ENCODE measurements at places on chromosomes 1 and 21.

DNA sequence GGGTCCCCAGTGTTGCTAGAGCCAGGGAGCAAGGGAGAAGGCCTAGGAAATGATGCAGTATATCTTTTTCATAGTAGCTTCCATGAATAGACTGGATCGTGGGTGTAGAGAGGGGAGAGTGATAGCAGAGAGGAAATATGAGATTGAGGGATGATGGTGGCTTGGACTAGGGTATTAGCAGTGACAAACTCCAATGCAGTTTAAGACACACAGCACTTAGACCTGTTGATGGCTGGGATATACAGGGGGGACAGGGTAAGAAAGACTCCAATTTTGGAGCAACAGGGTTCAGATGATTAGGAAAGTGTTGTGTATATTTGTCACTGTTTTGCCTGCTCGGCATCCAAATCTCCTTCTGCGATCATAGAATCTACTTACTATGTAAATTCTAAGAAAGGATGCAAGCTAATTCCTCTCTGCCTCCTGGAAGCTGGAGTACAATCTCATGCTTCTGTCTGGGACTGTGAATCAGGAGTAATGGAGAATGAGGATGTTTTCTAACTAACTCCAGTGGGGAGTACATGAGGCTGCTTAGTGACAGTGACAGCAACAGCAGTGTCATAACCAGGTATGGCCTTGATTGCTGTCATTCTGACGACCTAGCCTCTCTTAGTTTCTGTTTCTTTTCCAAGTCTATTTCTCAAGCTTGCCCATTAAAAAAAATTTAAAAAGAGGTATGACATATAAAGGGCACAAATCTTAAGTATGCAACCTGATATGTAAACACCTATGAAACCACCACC, 47.5 kb downstream of the SYDE2 start:
- no peak for DNase-seq

DNA sequence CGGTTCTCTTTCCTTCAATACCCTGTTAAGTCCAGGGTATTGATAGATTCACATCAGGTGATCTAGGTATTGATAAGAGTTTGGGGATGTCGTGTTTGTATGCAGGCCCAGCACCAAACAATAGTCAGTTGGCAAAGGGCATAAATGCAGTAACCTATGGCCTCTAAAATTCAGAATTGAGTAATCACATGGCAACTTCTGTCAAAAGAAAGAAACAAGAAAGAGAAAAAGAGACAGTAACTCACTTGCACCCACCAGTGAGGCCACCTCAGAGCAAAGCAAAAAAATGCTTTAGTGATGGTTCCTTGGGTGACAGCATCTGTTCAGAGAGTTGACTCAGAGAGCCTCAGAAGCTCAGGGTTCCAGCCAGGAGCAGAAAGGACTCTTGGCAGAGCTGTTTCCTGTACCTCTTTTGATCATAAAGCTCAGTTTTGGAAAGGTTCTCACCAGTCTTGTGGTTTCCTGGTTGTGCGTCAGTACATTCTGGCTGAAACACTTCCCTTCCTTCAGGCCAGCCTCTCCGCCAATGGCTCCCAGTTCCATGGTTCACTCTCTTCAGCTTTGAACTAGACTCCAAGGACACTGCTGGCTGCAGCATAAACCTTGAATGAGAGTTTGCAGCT, 70.1 kb upstream of the GORAB start:
- DNase-seq = no peak

DNA sequence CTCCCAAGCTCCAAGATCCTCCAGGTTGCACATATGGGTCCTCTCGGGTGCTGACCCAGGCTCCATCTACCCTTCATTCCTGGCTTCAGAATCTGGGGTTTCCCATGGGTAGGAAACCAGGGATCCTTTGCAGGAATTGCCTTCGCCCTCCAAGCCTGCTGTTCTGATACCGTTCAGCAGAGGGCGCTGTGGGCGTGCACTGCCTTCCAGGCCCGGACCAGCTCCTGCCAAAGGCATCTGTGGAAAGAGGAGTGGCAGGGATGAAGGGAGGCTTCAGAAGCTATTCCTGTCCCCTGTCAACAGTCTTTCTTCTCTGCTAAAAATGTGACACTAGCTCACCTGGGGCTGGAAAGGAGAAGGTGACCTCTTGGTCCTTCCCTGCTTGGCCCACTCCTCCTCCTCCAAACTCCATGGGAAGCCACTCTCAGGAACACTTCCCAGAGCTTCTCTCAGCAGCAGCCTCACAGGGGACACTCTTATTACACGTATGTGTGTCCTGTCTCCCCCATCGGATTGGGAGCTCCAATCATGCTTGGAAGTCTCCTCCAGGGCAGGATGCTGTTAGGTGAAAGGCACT, 71.2 kb downstream of the VWA5B1 start:
- DNase-seq = peak; percentile 32

DNA sequence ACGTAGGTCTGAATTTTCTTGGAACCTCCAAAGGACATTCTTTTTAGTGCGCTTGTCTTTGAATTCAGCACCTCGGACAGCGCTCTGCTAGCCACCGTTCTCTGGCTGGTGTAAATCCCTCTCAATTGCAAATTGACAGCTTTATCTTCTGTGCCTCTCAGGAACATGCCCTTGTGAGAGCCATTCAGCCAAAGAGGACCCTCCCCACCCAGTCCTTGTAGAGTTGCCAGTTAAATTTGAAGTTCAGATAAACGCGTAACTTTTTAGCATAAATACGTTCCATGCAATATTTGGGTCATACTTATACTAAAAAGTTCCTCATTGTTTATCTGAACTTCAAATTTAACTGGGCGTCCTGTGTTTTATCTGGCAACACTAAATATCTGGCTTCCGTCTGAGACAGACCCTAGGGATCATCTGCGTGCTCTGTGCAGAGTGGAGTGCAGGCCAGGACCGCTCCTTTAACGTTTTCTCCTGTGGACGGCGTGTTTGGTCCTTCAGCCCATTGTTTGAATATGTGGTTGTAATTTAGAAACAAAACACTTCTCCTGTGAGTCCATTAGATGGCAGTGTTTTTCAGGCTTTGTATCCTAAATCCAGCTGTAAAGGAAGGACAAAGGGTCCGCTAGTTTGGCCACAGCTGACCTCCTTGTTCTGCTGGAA, 7.0 kb downstream of the KCNAB2 start:
- DNase-seq = peak; percentile 23

GRCh38 chr1:29824025-29824424, 587.7 kb downstream of the PTPRU start:
- no peak for DNase-seq

DNA sequence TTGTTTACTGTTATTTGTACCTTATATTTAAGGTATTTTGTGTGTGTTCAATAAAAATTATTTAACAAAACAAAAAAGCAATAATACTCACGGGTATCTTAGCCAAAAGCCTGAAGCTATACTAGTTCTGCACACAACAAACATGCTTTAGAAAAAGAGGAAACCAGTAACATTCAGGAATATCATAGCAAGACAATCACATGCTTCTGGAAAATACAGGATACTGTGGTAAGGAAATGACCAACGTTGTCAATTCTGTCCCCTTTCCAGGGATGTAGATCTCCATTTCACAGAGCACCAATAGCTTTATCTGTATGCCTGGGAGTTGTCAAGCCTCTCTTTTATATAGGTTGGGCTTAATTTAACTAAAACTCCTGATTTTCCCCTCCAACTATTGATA, 288.4 kb downstream of the SMYD3 start:
- DNase-seq = no peak

- no peak for DNase-seq
Observed at GRCh38 chr1:226711976-226712741, 26.9 kb downstream of the ITPKB start.

- no peak for DNase-seq
Observed at GRCh38 chr1:168452329-168452728, 91.5 kb downstream of the XCL2 start.

DNA sequence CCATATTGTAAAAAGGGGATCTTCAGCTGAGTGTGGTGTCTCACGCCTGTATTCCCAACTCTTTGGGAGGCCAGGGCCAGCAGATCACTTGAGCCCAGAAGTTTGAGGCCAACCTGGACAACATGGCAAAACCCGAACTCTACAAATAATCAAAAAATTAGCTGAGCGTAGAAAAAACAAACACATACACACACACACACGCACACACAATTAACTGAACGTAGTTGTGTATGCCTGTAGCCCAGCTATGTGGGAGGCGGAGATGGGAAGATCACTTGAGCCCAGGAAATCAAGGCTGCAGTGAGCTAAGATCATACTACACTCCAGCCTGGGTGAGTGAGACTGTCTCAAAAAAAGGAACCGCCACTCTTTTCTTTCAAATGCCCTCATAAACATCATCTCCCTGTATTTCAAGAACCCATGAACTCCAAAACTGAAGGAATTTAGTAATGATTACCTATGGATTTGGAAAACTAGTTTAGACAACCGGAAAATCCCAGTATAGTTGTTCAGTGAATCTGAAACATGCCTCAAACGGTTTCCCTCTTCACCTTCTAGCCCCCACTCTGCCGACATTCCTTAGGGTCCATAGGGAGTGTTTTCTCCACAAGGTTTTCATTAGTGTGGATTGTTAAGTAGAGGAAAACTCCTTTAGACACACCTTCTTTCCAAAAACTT, 4.5 kb downstream of the TXNIP start:
- DNase-seq = no peak

- peak; percentile 81 for DNase-seq
Observed at GRCh38 chr1:54996359-54996868, 2.3 kb upstream of the BSND start.

GRCh38 chr1:87556326-87556725, 227.6 kb downstream of the LMO4 start:
- no peak for DNase-seq

DNA sequence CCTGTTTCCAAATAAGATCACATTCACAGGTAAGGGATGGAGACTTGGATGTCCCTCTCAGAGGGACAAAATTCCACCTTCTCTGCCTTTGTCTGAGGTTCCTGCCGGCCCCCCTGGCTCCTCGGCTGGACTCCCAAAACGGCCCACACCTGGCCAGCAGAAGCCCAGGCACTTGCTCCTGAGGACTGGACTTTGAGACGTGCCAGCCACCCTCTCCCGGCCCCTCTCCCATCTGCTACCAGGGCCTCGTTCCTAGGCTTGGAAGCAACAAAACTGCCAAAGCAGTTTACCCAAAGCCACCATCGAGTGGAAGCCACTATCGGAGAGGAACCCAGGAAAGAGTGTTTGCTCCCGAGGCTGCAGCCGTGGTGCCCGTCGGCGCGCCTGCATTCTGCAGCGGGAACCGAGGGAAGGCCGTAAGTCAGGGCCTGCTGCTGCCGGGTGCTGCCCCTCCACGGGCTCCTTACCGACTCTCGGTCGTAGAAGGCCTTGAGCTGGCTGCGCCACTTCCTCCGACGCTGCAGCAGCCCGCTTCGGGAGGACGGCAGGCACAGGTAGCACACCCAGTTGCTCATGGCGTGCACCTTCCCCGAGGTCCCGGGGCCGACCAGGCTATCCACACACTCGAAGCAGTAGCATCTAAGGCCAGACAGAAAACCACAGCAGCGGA, 3.5 kb downstream of the DNMT3L start:
- DNase-seq = no peak

- DNase-seq = no peak
Observed at GRCh38 chr1:160221089-160221488, 15.9 kb downstream of the PEA15 start.

GRCh38 chr1:146036241-146036964, 14.9 kb upstream of the HJV start:
- no peak for DNase-seq
